Transverse colon (tissue), 4 donors: ENCODE measurements at places on chromosomes 11 and 22. TPM values are rescaled to one million over a fixed set of nuclear protein-coding genes. Genes with fewer than 3 reads are reported as not detected.
A peak's percentile ranks its signal among the peaks of the same experiment; 100 is the strongest.

The BTBD18 gene
- not detected for total RNA-seq

The FAM227A gene
- total RNA-seq, result not detected

- DNase-seq, result no peak
Observed at GRCh38 chr22:35498026-35498800, 42.4 kb upstream of the RASD2 start.

The ANO1 gene
- 9.8 TPM for total RNA-seq

The RASL10A gene
- 1.2 TPM for total RNA-seq

GRCh38 chr11:36012979-36013378 lies 69.1 kb downstream of the LDLRAD3 start:
- DNase-seq, result no peak

The FJX1 gene
- total RNA-seq, result not detected

- no peak for DNase-seq
Observed at GRCh38 chr11:15179167-15179566, 64.4 kb downstream of the INSC start.

The OR6T1 gene
- total RNA-seq, result not detected

DNA sequence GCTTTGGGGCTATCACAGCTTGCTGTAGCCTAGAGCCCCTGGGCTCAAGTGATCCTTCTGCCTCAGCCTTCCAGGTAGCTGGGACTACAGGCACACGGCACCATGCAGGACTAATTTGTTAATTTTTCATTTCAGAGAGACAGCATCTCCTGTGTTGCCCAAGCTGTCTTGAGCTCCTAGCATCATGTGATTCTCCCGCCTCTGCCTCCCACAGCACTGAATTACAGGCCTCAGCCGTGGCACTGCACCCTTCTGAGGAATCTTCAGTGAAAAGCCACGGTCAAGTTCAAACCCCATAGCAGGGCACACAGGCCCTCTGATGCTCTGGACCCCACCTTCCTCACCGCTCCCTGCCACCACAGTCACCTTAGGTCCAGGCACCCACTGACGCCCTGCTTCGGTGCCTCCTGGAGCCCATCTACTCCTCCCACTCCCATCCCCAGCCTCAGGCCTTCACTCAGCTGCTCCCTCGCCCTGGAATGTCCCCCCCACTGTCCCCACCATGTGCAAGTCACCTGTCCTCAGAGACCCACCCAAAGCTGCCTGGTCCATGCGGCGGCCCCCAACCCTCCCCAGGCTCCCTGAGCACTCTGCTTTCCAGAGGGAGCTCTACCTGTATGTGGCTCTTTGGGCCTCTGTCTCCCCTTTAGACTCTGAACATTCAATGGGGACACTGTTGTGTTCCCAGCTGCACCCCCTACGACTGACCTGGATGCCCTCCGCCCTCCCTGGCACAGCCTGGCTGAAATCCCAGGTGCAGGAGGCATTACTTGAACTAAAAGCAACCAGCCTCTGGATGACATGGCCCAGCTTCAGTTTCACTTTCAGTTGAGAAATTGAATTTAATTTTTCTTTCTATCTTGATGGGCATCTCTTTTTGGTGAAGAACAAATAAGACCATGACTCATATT lies 1.6 kb downstream of the APOL2 start:
- DNase-seq, result peak; percentile 43

- peak; percentile 82 for DNase-seq
Observed at GRCh38 chr11:65426839-65427690, 4.5 kb downstream of the NEAT1 start.

The PMM1 gene
- total RNA-seq, result 105 TPM

The CDON gene
- 9.2 TPM for total RNA-seq

The KRTAP5-9 gene
- total RNA-seq, result 0.79 TPM

DNA sequence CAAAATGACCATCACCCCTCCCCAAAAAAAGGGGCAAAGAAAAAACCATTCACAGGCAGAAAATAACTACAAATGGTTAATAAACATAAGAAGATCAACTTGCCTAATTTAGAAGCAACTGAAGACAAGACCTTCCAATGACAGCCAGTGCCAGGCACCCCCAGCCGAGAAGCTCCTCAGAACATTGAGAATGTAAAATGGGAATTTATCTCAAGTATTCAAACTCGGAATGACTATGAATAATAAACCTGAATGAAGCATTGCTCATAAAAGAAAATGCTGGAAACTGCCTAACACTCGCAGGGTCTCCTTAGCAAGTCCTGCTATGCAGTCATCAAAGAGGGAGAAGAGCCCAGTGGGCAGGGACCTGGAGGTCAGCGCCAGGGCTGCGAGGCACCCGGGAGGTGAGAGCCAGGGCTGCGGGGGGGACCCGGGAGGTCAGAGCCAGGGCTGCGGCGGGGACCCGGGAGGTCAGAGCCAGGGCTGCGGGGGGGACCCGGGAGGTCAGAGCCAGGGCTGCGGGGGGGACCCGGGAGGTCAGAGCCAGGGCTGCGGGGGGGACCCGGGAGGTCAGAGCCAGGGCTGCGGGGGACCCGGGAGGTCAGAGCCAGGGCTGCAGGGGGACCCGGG lies 23.2 kb upstream of the MOB2 start:
- no peak for DNase-seq

The CCS gene
- 37.4 TPM for total RNA-seq

The SYT9 gene
- 0.14 TPM for total RNA-seq

GRCh38 chr11:105548359-105548758 lies 61.5 kb upstream of the GRIA4 start:
- no peak for DNase-seq

DNA sequence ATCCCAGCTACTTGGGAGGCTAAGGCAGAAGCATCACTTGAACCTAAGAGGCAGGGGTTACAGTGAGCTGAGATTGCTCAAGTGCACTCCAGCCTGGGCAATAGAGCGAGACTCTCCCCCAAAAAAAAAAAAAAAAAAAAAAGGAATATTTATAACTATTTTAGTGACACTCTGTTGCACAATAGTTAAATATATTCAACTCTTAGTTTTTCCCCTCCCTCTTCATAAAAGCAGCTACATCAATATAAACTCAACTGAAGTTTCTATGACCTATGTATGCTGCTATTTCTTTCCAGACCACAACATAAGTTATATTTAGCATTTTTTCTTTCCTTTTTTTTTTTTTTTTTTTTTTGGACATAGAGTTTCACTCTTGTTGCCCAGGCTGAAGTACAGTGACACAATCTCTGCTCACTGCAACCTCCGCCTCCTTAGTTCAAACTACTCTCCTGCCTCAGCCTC lies 19.2 kb downstream of the CELF1 start:
- DNase-seq, result no peak

GRCh38 chr11:111173221-111173620 lies 72.3 kb upstream of the POU2AF2 start:
- DNase-seq, result no peak

The ARHGAP8 gene
- 31.1 TPM for total RNA-seq

The CCDC81 gene
- 0.41 TPM for total RNA-seq

DNA sequence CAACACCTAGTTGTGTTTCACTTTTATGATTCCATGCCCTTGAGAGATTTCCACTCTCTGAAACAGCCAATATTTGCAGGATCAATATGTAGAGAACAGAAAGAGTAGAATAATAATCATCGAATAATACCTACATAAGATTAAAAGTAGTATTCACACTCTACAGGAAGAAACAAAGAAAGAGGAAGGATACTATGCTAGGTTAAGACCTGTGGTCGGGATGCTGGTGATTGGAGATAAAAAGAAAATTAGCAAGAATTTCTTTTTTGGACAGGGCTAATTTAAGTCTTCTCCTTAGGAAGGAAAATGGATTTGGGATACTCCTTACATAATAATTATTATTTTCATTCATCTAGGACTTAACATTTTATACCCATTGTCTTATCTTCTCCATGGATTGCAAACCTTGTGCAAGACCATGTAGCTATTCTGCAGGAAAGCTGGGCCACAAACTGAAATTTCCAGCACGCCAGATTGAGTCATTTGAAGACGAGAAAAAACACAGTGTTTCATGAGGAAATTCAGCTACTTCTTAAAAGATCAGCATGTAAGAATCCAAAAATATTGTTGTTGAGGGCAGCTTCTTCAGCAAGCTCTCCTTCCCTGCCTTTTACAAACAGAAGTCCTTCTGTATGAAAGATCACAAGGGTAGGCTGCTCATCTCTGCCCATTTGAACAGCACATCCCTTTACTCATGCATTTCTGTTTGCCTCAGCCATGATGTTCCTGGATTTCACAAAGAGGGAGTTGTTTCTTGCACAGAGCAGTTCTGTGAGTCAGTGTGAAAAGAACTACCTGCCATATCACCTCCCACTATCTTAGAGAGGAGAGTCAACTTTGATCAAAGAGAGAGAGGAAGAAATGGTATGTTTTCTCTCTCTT lies 90.7 kb downstream of the FAM76B start:
- DNase-seq, result no peak

The FGF4 gene
- not detected for total RNA-seq

DNA sequence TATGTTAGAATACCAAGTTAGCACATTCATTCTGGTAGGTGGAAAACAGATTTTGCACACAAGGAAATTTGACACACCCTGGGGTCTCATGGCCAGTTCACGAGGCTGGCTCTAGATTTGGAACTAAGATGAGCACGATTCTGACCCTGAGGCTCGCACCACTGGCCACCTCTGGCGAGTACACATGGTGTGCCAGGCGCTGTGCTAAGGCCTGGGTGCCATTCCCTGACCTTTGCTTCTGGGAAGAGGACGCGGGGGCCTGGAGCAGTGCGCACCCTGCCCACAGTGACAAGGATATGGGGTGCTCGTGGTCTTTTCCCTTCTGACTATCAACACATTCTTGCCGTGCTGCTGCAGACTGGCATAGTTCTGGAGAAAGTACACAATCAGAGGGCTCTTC lies 29.5 kb upstream of the DMC1 start:
- no peak for DNase-seq

- DNase-seq, result no peak
Observed at GRCh38 chr11:12889243-12889642, 119.9 kb upstream of the RASSF10 start.

GRCh38 chr11:73192272-73192671 lies 25.8 kb upstream of the P2RY2 start:
- no peak for DNase-seq

DNA sequence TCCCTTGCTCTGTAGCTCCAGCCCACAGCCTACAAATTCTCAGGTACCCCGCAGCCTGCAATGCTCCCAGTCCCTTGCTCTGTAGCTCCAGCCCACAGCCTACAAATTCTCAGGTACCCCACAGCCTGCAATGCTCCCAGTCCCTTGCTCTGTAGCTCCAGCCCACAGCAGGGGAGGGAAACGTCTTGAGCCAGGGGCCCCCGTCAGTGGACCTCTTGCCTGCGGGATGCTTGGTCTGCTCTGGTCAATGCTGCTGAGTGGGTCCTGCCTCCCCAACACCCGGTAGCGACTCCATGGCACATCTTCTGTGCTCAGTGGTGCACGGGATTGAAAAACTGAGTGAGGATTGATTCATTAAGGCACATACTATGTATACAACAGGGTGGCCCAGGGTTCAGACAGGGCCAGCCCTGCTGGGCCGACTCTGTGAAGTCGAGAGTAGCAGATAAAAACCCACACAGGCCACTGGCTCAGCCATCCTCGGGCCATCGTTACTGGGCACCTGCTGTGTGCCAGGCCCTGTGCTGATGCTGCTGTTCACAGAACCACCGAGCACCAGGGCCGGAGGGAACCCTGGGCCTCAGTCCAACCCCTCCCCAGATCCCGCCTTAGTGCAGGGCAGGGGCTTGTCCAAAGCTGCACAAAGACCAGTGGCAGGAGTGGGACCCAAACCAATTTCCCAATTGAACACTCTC lies 69.7 kb downstream of the MYO7A start:
- DNase-seq, result no peak

The FAR1 gene
- 51.3 TPM for total RNA-seq

- no peak for DNase-seq
Observed at GRCh38 chr11:83583757-83584366, 297.7 kb upstream of the CCDC90B start.

DNA sequence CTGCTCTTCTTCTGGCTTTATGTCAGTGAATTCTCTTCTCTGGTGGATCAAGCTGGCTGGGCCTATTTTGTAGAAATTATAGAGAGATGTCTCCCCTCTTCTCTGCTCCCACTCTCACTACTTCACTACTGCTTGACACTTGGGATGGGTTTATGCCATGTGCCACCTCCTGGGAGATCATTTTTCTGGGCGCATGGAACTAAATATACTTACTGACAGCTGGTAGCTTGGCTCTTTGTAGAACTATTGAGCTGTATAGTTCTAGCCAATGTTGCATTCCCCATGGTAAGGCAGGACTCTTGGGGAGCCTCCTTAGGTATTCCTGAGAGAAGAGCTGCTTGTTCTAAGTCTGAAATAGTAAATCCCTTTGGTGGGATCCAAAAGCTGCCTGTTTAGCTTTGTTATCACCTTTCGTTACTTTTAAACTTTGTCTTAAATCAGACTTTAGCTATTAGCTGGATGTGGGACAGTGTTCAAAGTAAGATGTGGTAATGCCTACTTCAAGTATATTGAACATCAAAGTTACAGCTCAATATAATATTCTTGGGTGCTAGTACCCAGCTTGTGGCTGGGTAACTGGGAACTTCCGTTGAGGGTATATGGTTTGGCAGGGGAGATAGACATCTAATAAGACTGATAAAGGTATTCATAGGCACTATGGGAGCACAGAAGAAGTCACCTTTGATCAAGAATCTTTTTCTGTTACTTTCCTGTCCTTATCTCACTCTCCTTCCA lies 87.5 kb upstream of the RRM1 start:
- no peak for DNase-seq

- no peak for DNase-seq
Observed at GRCh38 chr22:21025763-21026755, 6.3 kb downstream of the SLC7A4 start.

DNA sequence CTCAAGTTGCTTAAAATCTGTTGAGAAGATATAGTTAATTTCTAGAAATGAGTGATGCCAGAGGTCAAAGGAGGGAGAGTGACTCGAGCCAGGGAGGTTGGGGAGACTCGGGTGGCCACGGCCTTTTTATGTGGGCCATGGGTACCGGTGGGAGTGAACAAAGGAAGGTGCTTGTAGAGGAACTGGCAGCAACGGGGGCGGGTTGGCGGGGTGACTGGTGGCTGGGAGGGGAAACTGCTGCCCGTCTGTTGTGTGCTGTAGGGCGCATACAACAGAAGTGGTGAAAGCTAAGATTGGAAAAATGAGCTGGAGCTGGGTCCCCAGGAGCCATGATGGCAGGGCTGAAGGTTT lies 5.4 kb downstream of the DAGLA start:
- DNase-seq, result no peak

The SEZ6L gene
- total RNA-seq, result not detected

The CTSW gene
- total RNA-seq, result not detected

- DNase-seq, result no peak
Observed at GRCh38 chr11:20315800-20316199, 47.7 kb upstream of the HTATIP2 start.
